ENCODE measurements at places on chromosomes 6 and 20. TPM values are rescaled to one million over a fixed set of nuclear protein-coding genes. Genes with fewer than 3 reads are reported as not detected.

DNA sequence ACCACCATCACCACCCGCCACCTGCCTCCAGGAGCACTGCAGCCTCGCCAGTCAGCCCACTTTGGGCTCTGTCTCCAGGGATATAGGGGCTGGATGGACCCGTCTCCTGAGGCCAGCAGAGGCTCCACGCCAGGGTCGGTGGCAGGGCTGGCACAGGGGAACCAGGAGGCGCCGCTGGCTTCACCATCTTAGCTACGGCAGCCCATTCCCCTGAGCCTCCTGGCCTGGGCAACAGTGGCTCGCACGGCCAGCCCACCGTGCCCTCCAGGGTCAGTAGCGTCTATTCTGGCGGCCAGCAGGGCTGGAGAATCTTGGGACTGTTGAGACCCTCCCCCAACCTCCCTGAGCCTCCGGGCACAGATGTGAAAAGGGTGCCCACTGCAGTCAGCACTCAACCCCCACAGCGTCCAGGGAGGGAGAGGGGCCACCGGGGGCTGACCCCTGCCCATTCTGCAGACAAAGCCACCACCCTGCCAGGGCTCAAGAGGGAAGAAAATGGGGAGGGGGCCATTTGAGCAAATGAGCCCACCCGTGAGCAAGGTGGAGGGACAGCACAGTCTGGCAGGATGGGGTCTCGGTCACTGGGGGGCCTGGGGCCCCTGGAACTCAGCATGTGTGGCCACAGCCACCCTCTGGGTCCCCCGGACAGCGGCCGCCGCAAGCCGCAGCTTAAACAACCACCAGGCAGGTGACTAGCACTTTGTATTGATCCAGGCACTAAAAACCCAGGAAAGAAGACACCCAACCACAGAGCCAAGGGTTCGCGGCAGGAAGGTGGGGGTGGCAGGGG lies 28.7 kb downstream of the KCNQ2 start:
- no peak for DNase-seq

Gene OLIG3
- total RNA-seq: 0.15 TPM

Gene FOXS1
- total RNA-seq: not detected

Gene RIPOR2
- 68.7 TPM for total RNA-seq

- DNase-seq: no peak
Measured at GRCh38 chr20:36246401-36246800, 10.1 kb downstream of the AAR2 start.

GRCh38 chr6:75935473-75935793 lies 137.0 kb downstream of the IMPG1 start:
- DNase-seq: no peak

DNA sequence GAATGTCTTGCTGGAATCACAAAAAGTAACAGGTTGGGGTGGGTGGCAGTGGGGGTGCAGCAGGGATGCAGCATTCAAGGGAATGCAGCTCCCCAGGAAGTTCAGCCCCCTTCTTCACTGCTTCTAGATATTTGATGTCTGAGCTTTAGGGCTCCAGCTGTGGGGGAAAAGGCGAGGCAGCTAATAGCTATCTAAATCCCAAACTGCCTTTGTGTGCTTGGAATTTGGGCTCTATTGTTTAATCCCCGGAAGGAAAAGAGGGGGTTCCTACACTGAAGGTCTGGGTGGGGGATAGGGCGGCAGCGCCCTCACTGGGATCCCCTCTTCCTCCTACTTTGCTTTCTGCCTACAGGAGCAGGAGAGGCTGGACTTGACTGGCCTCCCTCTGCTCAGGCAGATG lies 116.5 kb downstream of the SOBP start:
- no peak for DNase-seq

Gene PSMG4
- 24.2 TPM for total RNA-seq

DNA sequence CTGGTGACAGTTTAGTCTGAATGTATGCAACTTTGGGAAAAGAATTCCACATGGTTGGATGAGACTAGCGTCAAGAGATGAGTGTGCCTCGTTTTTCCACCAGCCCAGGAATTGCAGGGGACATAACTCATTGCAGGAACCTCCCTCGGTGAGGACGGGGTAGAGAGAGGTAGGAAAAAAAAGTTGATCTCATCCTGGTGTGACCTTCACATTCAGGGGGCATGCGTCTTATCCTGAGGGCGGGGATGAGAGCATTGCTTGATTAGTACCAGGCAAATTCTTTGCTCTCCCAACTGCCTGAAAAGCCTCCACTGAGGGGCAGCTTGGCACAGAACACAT lies 11.8 kb downstream of the TLDC2 start:
- DNase-seq: no peak

GRCh38 chr20:8388141-8388540 lies 256.1 kb downstream of the PLCB1 start:
- DNase-seq: no peak

- no peak for DNase-seq
Measured at GRCh38 chr6:128303870-128304269, 216.5 kb downstream of the PTPRK start.

Gene DAAM2
- not detected for total RNA-seq

GRCh38 chr6:33824461-33825154 lies 20.8 kb upstream of the MLN start:
- DNase-seq: no peak

DNA sequence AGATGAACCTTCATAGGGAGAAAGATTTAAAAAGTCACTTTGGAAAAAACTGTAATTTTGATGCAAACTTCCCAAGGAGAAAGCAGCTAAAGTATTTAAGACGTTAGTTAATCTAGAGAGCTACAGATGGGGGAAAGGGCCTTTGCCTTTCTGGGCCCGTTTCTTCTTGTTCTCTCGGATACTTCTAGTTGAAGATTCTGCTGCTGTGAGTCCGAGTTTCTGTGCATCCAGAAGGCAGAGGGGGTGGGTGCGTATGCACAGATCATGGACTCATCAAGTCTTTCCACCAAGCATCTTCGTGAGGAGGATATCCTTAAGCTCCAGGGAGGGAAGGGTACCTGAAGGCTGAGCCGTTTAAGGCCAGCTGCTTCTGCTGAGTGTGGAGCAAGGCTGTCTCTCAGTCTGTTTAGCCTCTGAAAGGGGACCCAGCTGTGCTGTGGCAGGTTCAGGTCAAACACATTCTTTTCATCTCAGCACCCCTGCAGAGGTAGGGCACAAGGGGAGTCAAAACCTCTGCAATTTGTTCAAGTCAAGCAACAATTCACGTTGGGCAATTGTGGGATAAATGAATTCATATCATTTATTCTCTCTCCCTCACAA lies 4.3 kb downstream of the LAMP5 start:
- no peak for DNase-seq

DNA sequence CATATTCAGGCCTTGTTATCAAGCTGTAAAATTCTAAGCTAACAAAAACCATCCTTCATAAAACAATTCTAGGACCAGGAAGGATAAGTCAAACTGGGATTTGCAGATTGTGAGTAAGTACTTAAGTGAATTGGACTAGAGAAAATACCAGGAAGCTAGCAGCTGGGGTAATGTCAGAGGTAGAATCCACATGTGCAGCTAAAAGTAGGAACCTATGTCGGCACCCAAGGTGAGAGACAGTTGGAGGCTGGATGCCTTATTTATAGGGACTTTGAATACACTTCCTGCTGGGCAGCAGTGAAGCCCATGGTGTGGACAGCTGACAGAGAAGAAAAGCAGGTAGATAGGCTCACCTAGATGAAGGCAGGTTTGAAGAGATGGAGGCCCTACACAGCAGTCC lies 127.3 kb downstream of the FLRT3 start:
- DNase-seq: no peak

Gene RRBP1
- 32.0 TPM for total RNA-seq

- DNase-seq: no peak
Measured at GRCh38 chr6:45052325-45052724, 275.8 kb upstream of the RUNX2 start.
